ENCODE measurements at places on chromosomes 6 and 20.

DNA sequence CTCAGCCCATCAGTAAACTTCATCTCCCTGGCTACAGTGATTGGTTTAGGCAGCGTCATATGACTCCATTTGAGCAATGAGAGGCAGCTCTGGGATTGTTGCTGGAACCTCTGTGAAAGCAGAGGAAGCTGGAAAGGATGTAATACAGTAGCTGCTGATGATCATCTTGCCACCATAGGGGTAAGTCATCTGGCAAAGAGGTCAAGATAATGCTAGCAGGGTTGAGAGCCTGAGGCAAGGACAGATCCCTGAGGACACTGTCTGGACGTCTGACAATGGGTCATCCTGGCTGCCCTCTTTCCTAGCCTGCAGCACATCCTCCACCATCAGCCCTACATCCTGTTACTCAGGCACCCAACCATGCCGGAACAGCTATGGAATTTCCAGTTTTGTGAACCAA, 25.5 kb upstream of the FKBP1A start:
- no peak for DNase-seq

DNA sequence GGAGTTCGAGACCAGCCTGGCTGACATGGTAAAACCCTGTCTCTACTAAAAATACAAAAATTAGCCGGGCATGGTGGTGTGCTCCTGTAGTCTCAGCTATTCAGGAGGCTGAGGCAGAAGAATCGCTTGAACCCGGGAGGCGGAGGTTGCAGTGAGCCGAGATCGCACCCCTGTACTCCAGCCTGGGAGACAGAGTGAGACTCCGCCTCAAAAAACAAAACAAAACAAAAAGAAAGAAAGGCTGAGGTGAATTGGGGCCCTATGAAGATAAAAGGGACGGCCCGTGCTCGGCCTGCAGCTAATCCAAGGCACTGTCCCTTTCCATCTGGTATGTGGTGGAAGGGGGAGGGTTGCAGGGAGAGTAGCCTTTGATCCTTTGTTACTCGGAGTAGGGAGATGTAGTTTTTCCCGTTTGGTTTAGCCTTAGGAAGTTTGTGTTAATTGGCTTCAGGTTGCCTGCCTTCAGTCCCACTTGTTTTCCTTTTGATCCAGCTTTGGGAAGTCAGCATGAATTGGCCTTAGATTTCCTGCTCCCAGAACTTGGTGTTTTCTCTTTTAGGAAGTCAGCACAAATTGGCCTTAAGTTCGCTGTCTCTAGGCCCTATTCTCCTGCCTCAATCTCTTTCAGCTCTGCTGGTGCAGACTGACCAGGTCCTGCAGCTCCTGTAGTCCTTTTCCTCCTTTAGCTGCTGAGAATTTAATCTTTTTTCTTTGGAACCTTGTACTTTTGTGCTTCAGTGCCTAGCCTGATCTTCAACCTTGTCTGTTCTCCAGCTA, 36.1 kb upstream of the PAQR8 start:
- DNase-seq, result no peak

DNA sequence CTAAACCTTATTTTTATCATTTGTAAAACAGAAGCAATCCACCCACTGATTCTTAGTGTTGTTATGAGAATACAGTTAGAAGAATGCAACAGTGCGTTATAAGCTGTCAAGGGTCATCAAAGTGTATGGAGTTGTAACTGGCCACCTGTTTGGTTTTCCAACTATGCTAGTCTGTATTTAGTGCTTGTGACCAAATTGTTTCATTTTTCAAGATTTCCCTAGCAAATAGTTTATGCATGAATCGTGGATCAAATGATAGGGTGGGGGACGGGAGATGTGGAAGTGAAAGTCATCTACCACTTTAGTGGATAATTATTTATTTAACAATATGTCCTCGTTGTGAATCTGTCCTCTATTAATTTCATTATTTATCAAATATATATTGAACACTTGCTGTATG, 175.4 kb upstream of the HDDC2 start:
- DNase-seq, result no peak

GRCh38 chr6:3417473-3417872, 39.4 kb downstream of the SLC22A23 start:
- no peak for DNase-seq

DNA sequence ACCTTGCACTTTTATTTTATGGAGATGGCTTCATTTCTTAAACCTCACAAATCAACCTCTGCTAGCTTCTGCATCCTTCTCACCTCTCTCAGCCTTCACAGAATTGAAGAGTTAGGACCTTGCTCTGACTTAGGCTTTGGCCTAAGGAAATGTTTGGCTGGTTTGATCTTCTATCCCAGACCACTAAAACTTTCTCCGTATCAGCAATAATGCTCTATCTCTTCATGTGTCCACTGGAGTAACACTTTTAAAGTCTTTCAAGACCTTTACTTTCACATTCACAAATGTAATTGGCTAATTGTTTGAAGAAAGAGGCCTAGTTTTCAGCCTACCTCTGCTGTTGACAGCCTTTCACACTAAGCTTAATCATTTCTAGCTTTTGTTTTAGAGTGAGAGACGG, 212.9 kb downstream of the TTLL2 start:
- DNase-seq, result no peak

GRCh38 chr6:131163886-131164285, 28.6 kb downstream of the AKAP7 start:
- no peak for DNase-seq

- no peak for DNase-seq
These were observed 68.5 kb upstream of the SRSF6 start for GRCh38 chr20:43389211-43389610.

GRCh38 chr6:52361414-52361944, 472 bp upstream of the PAQR8 start:
- DNase-seq, result peak; percentile 55

- DNase-seq, result no peak
These were observed 385.7 kb upstream of the CITED2 start for GRCh38 chr6:139760128-139760527.

GRCh38 chr20:63860325-63861051, 810 bp upstream of the ABHD16B start:
- peak; percentile 23 for DNase-seq

DNA sequence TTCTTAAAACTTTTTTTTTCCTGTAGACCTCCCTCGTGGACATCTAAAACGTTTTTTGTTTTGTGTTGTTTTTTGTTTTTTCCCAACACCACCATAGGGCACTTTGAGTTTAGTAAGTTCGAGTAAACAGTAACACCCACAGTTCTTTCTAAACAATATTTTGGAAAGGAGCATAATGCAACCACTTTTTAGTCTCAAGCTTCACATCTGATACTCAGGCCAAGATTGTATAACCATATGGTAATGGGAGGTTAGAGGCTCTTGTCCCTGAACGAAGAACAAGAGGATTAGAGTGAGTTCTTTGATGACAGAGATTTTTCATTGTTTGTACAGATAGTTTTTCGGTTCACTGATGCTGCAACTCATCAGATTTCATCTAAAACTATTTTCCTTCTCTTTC, 144.6 kb downstream of the MTHFD1L start:
- no peak for DNase-seq

- DNase-seq, result no peak
These were observed 1.9 kb upstream of the ATP9A start for GRCh38 chr20:51769976-51770615.

DNA sequence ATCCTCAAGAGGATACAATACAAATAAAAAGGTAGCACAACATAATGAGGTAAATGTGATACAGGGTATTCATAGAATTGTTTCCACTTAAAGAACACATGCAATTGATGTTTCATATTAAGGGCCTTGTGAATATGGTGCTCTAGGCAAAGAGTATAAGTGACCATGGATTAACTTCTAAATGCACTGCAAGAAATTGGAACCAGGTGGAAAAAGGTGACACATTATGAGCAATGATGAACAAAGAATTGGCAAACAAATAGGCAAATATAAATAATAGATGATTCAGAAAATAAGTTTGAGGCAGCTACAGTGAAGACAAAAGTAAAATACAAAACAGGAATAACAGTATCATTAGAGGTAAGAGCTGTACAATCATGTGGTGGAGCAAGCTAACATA, 192.0 kb downstream of the GRIK2 start:
- DNase-seq, result no peak

DNA sequence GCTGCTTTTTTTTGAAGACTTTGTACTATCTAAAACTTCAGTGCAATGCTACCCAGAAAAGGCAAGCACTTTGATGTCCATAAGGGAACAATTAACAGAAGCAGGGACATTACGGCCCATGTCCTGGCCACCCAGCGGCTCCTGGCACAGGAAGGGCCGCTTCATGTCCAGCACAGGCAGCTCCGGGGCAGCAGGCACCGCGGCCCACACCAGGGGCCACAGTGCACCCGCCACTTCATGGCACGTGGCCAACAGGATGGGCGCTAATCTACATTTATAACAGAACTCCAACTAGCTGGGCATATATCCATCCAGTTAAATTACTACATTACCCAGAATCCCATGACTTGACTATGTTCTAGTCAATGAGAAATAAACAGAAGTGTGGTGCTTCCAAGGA, 198.2 kb upstream of the ID4 start:
- DNase-seq, result no peak

- DNase-seq, result no peak
These were observed 113.1 kb downstream of the SOBP start for GRCh38 chr6:107603006-107603370.

DNA sequence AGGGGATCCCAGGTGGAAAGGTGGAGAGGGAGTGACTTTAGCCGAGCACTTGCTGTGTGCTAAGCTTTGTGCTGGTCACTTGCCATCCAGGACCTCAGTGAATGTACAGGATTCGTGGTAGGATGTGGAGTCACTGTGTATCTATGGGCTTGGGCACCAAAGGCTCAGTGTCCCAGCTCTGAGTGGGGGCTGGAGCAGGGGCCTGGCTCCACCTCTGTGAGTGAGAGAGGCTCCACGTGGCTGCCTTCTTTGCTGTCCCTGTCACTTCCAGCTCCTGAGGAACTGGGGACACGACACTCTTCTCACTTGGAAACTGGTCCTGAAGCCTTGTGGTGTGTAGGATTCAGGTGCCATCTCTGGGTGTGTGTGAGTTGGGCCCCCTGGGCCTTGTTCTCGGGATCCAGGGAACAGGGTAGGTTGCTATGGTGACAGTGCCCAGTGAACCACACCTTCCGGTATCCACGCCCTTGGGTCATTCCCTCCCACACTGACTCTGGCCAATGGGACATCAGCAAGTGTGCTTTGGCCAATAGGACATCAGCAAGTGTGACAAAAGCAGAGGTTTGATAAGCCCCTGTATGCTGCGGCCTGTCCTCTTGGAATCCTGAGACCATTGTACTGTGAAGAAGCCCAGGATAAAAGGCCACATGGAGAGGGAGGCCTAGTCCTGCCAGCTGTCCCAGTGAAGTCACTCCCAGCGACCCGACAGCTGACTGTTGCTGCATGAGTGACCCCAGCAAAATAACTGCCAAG, 87.7 kb downstream of the CDH22 start:
- no peak for DNase-seq

DNA sequence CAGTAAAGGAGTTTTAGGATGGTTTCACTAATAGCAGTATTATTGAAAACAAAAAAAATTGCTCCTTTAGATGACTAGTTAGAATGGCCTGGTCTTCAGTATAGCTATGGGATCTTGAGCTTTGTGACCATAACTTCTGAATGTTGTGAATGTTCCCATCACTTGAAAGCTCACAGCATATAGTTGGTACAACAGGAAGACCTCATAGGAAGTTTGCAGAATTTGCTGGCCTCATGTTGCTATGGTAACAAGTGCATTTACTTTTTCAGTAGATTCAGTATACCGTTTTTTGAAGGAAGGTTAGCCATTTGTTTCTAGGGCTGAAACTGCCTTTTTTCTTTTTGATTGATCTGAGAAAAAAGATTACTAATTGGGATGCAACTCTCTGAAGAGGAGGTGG, 8.3 kb downstream of the PHF3 start:
- DNase-seq, result no peak

DNA sequence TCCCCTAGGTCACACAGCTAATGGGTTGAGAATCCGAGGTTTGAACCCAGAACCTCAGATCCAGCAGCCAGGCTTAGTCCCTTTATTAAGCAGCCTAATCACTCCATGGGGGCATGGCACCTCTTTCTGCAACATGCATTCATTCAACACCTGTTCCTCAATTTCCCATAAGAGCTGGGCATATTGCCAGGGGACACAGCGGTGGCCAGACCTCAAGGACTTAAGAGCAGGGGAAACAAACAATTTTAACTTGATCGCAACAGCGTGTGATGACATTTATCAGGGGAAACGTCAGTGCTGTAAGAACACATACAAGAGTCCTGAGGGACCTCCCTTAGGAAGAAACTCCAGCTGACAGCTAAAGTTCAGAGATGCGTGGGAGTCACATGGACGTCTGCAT, 267.4 kb upstream of the CDH4 start:
- DNase-seq, result no peak

DNA sequence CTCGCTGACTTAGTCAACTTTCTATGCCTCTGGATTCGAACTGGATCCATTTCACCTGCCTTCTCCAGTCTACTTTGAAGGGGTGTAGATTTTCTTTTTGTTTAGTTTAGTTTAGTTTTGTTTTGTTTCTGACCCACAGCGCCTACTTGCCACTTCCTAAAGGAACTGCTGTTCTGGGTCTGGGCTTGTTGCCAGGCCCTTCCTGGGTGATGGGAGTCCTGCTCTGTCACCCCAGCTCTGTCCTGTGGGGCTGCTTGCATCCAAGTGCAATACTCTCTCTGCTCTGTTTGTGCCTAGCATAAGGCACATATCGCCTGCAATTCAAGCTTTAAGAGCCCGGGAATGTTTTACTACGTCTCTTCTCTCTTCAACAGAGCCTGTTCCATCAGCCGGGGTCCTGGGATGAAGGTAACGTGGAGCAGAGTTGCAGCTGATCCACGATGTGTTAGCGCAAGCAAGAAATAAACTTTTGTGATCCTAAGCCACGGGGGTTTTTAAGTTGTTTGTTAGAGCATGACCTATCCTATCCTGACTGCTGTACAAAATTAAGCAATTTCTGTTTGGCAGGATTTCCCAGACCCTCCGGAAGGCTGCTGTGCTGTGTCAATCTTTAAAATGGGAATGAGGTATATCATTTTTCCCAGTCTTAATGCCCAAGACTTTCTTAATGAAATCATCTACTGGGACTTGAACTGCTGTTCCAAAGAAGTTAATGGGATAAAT, 30.9 kb upstream of the TAGAP start:
- no peak for DNase-seq

GRCh38 chr6:108622641-108623298, 62.1 kb downstream of the FOXO3 start:
- DNase-seq, result no peak

DNA sequence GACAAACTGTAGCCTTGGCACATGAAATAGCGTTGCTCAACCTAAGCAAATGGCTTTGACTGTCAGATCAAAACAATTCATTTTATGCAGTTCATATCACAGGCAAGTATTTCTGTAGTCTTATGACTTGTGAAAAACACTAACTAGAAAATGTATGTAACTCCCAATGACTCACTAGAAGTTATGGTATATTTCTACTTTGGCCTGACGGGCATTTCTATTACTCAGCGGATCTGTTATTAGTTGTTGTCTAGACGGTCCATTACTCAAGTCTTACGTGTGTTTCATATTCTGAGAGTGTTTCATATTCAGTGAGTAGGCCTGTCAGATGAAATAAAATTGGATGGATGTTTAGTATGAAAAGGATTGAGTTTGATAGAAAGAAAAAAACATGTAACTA, 880.9 kb downstream of the PRIM2 start:
- DNase-seq, result no peak

GRCh38 chr6:98958776-98959175, 11.0 kb upstream of the FBXL4 start:
- no peak for DNase-seq

Data from GM13977 (cell line).